Forelimb muscle (tissue), 1 donor: ENCODE measurements at places on chromosomes 7 and 10.

- DNase-seq, result no peak
These were observed 289.0 kb downstream of the TNS3 start for GRCh38 chr7:47292832-47293309.

GRCh38 chr7:159030490-159031134 is 114.1 kb downstream of the VIPR2 start:
- no peak for DNase-seq

DNA sequence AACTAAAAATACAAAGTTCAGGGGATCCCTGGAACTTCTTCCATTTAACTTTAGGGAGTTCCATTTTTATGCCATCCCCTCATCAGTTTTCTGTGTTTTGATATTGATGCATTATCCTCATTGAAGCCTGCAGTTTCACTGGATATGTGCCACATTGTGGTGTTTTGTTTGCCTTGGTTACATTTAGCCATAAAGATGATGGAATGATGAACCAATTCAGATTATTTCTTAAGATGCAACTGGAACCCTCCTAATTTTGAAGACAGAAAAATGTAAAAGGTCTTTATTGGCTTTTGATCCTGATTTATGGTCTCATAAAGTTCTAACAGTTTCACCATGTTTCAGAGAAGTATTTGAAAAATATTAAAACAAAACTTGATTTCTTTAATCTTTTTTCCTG is 314.2 kb upstream of the KLF6 start:
- no peak for DNase-seq

GRCh38 chr10:24622781-24623301 is 100.8 kb downstream of the ARHGAP21 start:
- no peak for DNase-seq

GRCh38 chr7:73504017-73504416 is 18.1 kb downstream of the BAZ1B start:
- no peak for DNase-seq

- DNase-seq, result no peak
These were observed 96.1 kb downstream of the SH3PXD2A start for GRCh38 chr10:103759100-103759781.
